Dermis blood vessel endothelial cell (primary cell): ENCODE measurements at places on chromosomes 13 and 19. TPM values are rescaled to one million over a fixed set of nuclear protein-coding genes. Genes with fewer than 3 reads are reported as not detected.
A peak's percentile ranks its signal among the peaks of the same experiment; 100 is the strongest.

The CACNG6 gene
- total RNA-seq, result 0.84 and 0.85 TPM in 2 replicates

The TNFSF13B gene
- total RNA-seq, result 0.34 and 0.70 TPM in 2 replicates

GRCh38 chr13:109973279-109973678 lies 186.9 kb upstream of the IRS2 start:
- no peak for DNase-seq

GRCh38 chr13:50594276-50595051 lies 249.0 kb downstream of the DLEU7 start:
- no peak for DNase-seq

- no peak for DNase-seq
Observed at GRCh38 chr19:11921852-11922495, 2.9 kb upstream of the ZNF700 start.

GRCh38 chr13:77353995-77354394 lies 27.1 kb upstream of the MYCBP2 start:
- DNase-seq, result no peak

The KIR3DL2 gene
- not detected in 2 replicates for total RNA-seq

DNA sequence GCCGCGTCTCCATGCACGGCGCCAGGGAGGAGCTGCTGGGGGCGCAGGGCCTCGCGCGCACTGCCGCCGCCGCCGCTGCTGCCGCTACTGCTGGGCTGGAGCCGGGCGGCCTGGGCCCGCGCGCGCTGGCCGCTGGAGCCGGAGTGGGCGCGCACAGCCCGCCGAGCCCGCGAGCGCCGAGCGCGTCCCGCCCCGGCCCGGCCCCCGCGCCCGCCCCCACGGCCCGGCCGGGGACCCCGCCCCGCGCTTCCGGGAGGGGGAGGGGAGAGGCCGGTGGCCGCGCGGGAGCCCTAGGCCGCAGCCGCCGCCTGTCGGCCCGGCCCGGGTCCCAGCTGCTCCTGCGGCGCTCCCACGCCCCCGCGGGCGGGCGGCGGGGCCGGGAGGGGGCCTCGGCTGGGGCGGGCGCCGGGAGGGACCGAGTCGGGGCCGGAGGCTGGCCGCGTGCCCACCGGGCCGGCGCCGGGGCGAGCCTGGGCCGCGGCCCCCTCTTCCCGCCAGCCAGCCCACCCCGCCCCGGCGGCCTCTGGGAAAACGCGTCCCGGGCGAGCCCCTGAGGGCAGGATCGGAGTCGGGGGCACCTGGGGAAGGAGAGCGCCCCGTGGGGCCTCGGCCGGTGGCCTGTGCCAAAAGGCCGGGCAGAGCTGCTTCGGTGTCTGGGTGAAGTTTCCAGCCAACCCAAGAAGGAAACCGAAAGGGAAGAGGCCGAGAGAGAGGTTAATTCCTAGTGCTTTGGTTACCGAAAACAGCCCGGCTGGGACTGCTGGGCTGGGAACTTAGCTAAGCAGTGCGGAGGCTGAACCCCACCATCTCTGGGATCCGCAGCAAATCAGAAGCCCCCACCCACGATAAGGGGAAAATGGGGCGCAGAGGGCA lies at the start of gene STK24:
Gene STK24 (minus strand): TSS at position 145 of the 873 bp plus-strand sequence. CDS start 321 bp downstream, outside the sequence.
- DNase-seq, result peak; percentile 78

- DNase-seq, result peak; percentile 66
Observed at GRCh38 chr19:18832306-18833140, 764 bp downstream of the UPF1 start.

DNA sequence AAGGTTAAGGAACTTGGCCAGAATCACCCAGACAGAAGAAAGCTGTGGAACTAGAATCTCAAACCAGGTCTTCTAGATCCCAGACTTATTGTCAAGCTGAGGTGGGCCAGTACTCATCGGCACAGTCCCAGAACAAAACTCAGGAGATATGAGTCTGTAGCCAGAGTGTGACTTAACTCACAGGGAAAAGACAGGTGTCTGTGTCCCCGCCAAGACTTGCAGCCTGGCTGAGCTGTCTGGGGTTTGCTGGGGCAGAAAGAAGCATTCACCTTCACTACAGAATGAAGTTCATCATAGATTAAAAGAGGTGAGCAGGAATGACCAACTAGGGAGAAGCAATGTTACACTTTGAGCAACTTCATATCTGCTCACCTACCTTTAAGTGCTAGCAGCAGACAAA lies 257.2 kb downstream of the FOXO1 start:
- no peak for DNase-seq

GRCh38 chr13:97879646-97880310 lies 73.7 kb upstream of the IPO5 start:
- DNase-seq, result peak; percentile 78

DNA sequence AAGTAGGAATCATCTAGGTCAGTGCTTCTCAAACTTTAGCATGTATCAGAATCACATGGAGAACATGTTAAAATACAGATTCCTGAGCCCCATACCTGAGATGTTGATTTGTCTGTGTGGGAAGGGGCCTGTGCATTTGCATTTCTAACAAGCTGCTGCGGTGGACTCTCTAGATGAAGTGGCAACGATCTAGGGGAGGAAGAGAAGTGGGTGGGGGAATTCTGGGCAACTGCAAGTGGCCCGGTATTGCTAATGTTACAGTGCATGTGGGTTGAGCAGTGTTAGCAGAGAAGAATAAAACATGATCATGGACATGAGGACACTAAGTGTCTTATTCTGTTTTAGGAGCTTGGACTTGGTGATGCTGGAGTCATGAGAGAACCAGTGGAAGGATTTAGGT lies 329.0 kb downstream of the OLFM4 start:
- no peak for DNase-seq

The VSTM2B gene
- total RNA-seq, result not detected in 2 replicates

The GPX4 gene
- 281 and 591 TPM in 2 replicates for total RNA-seq

The DMKN gene
- 0.34 TPM in 1 of 2 replicates, not detected in the other for total RNA-seq

The ZSCAN1 gene
- not detected in 2 replicates for total RNA-seq

DNA sequence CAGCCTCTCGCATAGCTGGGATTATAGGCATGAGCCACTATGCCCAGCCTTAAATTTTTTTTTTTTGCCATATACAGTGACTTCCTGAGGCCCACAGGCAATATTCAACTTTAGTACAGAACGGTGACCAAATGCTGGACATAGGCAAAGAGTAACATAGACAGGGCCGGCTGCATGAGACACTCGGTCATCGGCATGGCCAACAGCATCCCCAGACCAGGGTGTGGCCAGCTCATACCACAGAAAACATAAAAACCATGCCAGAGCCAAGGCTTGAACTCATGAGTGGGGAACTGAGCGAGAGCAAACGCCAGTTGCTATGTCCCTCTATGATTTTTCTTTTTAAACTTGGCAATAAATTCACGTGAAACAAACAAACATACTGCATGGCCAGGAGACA lies 17.0 kb downstream of the KANK2 start:
- no peak for DNase-seq

The GPR12 gene
- total RNA-seq, result not detected in 2 replicates

The NLRP5 gene
- total RNA-seq, result not detected in 2 replicates

DNA sequence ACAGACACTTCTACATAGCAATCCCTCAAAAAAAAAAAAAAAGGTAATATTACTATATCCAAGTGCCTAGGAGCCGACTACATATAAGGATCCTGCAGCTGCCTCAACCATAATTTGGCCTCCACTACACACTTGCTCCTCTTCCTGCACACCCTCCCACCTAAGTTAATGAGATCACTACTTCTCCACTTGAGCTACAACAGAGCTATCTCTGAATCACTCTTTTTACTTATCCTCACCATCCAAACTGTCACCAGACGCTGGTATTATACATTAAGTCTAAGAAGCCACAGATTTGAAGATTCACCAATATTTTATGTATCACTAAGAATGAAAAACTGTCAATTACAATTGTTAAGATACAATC lies 8.3 kb downstream of the OBI1 start:
- no peak for DNase-seq

The WDR88 gene
- not detected in 2 replicates for total RNA-seq

GRCh38 chr13:32107474-32107873 lies 75.9 kb downstream of the FRY start:
- DNase-seq, result no peak

The C19orf85 gene
- not detected in 2 replicates for total RNA-seq

The CYP4F3 gene
- not detected in 2 replicates for total RNA-seq

- DNase-seq, result peak; percentile 15
Observed at GRCh38 chr13:50387051-50387581, 371.9 kb downstream of the KCNRG start.

- DNase-seq, result peak; percentile 72
Observed at GRCh38 chr19:6092329-6093286, 17.7 kb downstream of the RFX2 start.

GRCh38 chr19:39397360-39398296 lies 6.5 kb downstream of the MED29 start:
- peak; percentile 91 for DNase-seq

GRCh38 chr13:98377635-98378378 lies 199.1 kb downstream of the STK24 start:
- DNase-seq, result no peak

The CCDC70 gene
- not detected in 2 replicates for total RNA-seq

The GRK1 gene
- not detected in 2 replicates for total RNA-seq

The SYNGR4 gene
- not detected in 2 replicates for total RNA-seq

The CCL25 gene
- total RNA-seq, result not detected in 2 replicates

GRCh38 chr19:46413262-46414031 lies at the start of gene CCDC8:
Gene CCDC8 (minus strand): TSS chr19:46413564. CDS start chr19:46412810, 754 bp downstream.
- DNase-seq, result peak; percentile 53

GRCh38 chr19:611481-611868 lies 21.8 kb downstream of the HCN2 start:
- no peak for DNase-seq

The KLK12 gene
- not detected in 2 replicates for total RNA-seq

DNA sequence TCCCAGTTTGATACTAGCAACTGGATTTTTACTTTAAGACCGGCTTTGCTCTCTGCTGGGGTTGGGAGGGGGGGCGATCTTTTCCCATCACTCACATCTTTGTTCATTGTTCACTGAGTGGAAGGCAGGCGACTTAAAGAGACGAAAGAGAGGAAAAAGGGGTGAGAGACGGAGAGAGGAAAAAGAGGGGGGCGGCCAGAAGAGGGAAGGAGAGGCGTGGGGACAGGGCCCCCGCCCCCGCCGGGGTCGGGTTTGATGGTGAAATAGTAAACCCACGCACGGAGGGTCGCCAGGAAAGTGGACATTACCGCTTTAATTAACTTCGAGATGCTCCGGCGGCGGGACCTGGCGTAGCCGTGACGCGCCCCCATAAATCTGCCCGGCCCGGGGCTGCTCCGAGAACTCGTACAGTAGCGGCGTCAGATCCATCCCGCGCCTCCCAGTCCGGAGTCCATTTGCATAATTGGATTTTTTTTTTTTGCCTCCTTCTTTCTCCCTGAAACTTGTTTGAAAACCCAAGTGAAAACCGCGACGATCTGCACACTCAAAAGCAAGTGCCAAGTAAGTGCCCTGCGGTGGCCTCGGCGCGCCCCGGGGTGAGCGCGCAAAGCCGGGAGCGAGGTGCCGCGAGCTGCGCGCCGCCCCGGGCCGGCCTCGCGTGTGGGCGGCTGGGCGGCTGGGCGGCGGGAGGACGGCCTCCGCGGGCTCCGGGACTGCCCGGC lies 143.9 kb upstream of the ZNF536 start:
- DNase-seq, result no peak

DNA sequence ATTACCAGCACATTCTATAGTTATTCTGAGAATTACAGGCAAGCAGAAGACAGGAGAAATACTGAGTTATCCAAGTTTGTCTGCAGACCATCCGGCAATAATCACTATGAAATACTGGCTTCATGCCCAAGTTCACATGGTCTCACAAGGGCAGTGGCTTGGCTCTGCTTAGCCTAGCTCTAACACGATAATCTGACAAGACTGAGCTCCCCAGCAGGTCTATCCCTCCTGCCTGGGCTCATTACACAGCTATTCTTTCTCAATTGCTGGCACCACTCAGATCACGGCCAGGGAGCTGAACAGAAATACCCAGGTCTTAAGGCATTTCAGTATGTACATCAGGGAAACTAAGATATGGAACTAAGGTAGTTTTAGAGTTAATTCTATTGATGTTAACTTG lies 361.6 kb upstream of the PCDH20 start:
- DNase-seq, result no peak

- no peak for DNase-seq
Observed at GRCh38 chr19:16208064-16208759, 10.5 kb downstream of the AP1M1 start.

The ZNF799 gene
- total RNA-seq, result 6.1 and 12.1 TPM in 2 replicates

DNA sequence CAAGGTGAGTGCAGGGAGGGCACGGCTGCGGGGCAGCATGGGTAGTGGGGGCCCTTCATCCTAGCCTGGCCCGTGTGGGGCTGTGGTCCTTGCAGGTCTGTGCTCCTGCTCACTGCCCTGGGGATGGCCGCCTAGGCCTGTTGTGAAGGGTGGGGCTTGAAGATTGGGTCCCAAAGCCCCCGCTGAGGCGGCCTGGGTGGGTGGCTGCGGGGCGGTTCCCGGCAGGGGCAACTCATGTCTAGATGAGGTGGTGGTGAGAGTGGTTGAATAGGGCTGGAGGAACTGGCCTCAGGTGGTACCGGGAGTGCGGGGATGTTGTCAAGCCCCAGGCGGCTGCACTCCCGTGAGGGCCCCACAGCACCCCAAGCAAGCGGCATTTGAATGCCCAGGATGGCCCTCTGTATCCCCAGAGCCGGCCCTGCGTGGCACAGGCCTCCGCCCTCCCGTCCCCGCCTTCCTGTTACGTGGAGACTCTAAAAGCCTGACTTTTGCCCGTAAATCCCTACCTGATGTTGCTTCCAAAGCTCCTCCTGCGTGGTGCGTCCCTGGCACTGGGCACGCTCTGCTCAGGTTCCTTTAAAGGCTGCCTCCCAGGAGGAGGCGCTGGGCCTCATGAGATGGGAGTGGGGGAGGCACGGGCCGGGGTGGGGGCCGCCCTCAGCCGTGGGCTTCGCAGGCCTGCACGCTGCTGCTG lies 15.0 kb downstream of the SPPL2B start:
- DNase-seq, result no peak

The FOXA3 gene
- total RNA-seq, result 0.14 TPM in 1 of 2 replicates, not detected in the other

GRCh38 chr19:17686023-17686521 lies 2.1 kb downstream of the UNC13A start:
- DNase-seq, result no peak

GRCh38 chr13:106173891-106174610 lies 361.4 kb downstream of the EFNB2 start:
- no peak for DNase-seq

- no peak for DNase-seq
Observed at GRCh38 chr13:25682276-25682675, 310.5 kb downstream of the ATP8A2 start.

- DNase-seq, result no peak
Observed at GRCh38 chr19:10895920-10896319, 24.6 kb downstream of the CARM1 start.

DNA sequence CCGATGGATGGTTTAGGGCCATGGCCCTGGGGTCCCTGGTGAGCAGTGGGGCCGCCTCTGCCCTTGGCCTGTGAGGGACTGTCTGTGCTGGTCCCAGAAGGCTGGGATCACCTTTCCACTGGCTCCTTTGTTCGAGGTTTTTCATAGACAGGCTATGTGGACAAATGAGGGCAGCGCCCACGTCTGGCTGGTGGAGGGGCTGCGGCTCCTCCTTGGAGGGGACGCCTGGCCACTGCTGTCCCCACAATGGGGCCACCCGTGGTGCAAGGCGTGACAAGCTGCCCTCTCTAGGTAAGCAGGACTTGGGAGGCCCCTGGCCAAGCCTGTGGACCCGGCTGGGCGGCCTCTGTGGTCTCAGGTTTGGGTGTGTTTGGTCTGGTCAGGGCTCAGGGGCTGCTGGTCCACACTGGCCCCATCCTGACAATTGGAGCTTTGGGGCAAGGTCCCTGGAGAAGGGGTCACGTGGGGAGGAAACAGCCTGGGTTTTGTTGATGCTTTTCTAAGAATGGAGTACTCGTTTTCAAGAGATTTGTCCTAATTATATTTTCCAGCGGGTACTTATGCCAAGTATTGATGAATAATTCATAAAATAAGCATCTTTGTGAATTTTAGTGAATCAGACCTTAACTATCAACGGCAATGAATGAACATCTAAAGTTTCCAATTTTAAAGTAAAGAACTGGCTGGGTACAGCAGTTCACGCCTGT lies 33.3 kb downstream of the MCF2L start:
- DNase-seq, result peak; percentile 18
